ENCODE measurements at places on chromosomes 1 and 21.
A peak's percentile ranks its signal among the peaks of the same experiment; 100 is the strongest.

GRCh38 chr1:22376001-22376400, 75.7 kb upstream of the ZBTB40 start:
- no peak for DNase-seq

DNA sequence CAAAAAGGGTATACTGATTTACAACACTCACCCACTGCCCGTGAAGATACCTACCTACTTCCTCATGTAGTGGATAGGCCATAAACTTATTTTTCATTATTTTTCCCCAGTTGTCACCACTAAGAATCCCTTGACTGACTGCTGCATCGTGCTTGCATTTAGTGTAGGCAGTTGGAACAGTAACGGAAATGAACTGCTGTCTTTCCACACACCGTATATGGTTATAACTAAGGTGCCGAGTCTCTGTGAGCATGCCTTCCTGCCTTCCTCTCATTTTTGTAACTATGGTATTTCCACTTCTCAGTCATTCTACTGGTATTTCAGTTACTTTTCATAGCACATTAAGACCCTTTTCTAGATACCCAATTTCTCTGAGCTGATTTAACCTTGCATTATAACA, 36.4 kb downstream of the SLC35F3 start:
- no peak for DNase-seq

DNA sequence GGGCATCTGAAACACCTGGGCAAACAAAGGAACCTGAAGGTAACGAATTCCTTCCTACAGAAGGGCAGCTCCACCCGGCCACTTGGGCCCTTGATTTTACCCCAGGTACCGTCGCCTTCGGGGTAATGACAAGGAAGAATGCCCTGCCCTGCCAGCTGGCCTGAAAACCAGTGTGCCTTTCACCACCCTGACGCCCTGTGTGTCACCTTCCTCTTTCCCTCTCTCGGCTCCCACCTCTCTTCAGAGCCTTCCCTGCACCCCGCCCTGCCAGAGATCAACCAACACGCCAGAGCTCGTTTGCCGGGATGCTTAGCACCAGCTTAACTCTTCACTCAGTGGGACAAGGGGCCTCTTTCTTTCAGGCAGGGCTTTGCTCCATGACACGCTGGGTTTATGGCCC, 86.0 kb downstream of the SIM2 start:
- no peak for DNase-seq

- no peak for DNase-seq
Observed at GRCh38 chr1:56098946-56099345, 480.4 kb downstream of the PLPP3 start.

DNA sequence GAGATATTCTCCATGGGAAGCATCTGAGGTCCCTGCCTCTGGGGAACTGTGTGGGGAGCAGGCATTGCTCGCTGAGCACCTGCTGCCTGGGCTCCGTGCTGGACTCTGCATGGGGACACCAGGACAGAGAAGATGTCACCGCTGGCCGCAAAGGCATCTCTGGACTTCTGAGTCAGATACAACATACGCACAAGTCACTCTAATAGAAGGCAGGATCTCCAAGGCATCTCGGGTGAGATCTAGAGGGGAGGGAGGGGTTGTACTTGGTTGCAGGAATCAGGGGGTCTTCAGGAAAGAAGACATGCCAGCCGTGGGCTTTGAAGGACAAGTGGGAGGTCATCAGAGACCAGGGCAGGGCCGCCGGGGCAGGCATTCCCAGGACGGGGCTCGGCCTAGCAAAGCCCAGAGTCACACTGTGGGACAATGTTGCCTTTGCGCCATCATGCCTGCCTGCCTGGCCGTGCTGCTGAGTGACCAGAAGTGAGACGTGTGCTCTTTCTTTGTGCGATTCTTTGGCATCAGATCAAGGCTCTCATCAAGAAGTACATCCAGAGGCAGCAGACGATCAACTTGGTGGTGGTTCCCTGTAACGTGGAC, 28.3 kb downstream of the MX2 start:
- no peak for DNase-seq

- DNase-seq, result no peak
Observed at GRCh38 chr1:89989799-89990198, 5.1 kb upstream of the ZNF326 start.

DNA sequence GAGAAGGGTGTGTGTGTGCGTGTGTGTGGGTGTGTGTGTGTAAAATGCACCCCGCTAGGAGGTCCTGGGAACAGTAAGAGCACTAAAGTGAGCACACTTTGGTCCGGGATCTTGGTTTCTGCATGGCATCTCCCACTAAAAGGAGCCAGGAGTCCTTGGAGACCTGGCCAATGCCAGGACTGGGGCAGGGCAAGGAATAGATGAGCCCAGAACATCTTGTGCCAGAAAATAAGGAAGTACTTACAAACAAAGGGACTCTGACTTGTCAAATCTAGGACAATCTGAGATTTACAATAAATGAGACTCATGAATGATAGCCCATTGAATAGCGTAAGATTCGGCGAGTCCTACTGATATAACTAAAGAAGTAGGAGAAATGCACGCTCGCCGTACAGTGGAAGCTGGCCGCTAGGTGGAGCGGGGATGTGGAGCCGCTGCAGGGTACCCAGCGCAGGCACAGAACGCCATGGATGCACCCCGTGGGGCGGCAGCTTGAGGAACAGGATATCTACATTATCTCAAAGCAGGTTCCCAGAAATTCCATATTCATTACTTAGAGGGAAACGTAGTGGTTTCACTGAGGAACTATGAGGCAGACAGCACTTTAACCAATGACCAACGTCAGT, 7.1 kb downstream of the SLC37A1 start:
- DNase-seq, result no peak

- DNase-seq, result no peak
Observed at GRCh38 chr21:45391743-45392572, 13.0 kb upstream of the COL18A1 start.

DNA sequence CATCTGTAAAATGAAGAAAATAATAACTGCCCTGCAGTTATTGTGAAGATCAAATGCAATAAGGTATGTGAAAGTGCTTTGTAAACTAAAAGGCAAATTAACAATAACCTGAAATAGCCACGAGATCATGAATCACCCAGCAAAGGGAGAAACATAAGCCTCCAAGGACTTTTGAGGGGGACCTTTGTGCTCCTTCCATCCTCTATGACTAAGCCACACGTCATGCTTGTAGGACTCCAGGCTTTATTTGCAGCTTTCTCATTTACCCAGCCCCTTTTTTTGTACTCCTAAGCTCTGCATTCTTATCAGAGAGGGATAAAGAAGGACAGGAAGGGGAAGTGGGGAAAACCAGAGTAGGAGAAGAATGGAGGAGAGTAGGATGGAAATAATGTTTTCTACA, 115.1 kb downstream of the PROX1 start:
- no peak for DNase-seq

DNA sequence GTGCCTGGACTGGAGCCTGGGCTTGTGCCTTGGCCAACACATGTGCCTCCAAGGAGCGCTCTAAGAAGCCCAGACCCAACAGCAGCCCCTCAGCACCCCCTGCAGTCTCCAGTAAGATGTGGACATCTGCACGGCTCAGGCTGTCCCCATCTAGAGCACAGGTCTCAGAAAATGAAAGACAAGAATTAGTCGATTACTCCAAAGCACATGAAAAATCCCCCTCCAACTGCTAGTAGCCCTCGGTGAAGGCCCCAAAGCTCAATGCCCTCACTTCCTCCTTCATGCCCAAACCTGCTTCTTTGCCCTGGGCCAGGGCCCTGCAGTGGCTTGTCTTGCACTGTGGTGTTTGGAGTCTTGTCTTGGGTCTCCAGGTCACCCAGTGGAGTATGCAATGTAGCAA, 21.9 kb upstream of the ERO1B start:
- peak; percentile 7 for DNase-seq

DNA sequence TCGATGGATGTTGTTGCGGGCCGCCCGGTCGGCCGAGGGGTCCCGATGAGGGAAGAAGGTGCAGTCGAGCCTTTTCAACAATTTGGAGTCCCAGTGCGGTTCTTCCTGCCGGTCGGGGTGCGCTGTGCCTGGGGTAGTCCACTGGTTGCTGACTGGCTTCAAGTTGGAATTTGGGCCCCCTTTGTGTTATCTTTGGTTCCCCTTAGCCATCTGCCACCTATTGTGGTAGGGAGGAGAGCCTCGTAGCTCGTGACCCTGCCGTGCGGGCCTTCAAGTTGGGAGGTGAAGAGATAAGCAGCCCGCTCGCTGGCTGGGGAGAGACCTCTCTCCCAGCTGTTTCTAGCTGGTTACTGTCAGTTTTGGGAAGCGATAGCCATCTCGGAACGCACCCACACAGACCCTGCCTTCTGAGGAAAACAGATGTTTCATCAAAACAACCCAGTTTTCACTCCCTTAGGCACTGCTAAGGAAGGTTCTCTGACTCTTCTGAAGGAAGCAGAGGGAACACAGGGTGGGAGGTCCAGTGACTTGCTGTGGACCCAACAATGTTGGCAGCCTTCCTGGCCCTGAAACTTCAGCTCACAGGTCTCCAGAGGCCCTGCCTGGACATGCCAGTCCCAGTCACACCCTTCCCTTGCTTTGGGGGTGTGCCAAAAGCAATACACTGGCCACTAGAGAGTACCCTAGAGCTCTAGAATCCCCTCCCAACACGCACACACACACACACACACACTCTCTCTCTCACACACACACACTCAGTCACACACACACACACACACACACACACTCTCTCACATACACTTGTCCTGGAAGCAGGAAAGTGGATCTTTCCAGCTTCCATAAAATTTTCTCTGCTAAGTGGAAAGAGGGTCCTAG, 1.0 kb downstream of the BTG2 start:
- DNase-seq, result peak; percentile 44

- no peak for DNase-seq
Observed at GRCh38 chr1:84165601-84166000, 21.5 kb downstream of the PRKACB start.

DNA sequence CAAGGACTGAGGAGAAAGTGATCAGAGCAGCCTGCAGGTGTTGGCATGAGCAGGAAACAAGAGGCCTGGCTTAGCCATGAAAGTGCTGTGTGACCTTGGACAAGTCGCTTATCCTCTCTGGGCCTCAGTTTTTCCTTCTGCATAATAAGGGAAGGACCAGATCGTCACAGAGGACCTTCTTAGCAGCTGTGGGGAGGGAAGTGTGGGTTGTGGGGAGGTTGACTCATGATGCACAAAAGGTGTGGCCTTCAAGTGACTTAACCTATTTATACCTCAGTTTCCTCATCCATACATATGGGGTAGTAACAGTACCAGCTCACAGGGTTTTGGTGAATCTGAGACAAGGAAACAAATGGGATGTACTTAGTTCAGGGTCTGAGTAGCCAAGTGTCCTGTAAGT, 658.8 kb downstream of the MATN1 start:
- no peak for DNase-seq

- no peak for DNase-seq
Observed at GRCh38 chr21:27796106-27796505, 829.2 kb upstream of the ADAMTS5 start.

- no peak for DNase-seq
Observed at GRCh38 chr1:112454316-112454715, 54.4 kb upstream of the WNT2B start.

- no peak for DNase-seq
Observed at GRCh38 chr21:38254970-38255369, 1.8 kb upstream of the KCNJ15 start.

DNA sequence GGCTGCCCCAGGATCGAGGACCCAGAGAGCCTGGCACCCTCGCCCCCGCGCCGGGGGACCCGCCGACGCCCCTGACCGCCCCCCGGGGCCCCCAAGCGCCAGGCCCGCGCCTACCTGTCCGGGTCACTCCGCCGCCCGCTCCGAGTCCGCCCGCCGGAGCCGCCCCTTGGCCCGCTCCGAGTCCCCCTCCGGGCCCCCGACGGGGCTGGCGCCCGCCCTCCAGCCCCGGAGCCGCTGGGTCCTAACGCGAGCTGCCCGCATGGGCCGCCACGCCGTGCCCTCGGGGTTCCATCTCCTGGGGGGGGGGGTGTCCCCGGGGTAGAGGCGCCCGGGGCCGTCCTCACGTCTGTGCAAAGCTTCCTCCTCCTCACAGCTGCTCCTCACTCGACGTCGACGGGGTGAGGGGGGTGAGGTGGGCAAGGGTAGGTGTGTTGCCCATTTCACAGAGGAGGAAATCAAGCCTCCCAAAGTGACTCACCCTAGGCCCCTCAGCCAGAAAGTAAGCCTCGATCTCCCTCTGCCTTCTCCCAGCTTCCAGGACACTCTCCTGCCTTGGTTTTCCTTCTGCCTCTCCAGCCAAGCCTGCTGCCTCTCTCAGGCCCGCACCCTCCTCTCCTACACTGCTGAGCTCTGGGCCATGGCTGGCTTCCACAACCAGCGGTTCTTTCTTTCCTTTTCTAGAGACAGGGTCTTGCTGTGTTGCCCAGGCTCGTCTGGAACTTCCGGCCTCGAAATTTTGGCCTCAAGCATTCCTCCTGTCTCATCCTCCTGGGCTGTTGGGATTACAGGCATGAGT, at the start of gene MFAP2:
MFAP2 (minus strand) TSS at position 148 of the 796 bp plus-strand sequence. CDS start 2,347 bp downstream, outside the sequence.
- no peak for DNase-seq

GRCh38 chr1:113983826-113984225, 4.6 kb downstream of the OLFML3 start:
- DNase-seq, result no peak

- no peak for DNase-seq
Observed at GRCh38 chr1:235054936-235055335, 73.7 kb downstream of the TOMM20 start.

DNA sequence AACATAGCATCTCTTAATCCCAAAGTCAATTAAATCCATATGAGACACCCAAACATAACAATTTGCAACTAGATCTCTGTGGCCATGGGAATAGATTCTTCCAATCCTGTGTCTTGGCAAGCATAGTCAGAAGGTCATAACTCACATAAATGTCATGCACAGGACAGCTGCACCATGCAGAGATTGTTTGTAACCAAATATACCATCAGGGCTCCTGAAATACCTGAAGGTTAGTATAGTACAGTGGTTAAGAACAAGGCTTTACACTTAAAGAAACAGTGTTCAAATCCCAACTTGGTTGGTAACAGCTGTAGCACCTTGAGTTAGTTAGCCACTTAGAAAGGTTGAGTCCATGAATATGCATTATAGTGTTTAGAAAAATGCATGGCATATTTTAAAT, 82.6 kb upstream of the CCDC190 start:
- DNase-seq, result no peak

GRCh38 chr1:44685881-44686280, 11.4 kb downstream of the ARMH1 start:
- DNase-seq, result no peak

Data from activated CD4-positive, alpha-beta T cell treated with anti-CD3 and anti-CD28 coated beads, Interleukin-2, amount 50 U/mL, for 1 hour (primary cell).